ENCODE measurements at places on chromosomes 2 and 18.

DNA sequence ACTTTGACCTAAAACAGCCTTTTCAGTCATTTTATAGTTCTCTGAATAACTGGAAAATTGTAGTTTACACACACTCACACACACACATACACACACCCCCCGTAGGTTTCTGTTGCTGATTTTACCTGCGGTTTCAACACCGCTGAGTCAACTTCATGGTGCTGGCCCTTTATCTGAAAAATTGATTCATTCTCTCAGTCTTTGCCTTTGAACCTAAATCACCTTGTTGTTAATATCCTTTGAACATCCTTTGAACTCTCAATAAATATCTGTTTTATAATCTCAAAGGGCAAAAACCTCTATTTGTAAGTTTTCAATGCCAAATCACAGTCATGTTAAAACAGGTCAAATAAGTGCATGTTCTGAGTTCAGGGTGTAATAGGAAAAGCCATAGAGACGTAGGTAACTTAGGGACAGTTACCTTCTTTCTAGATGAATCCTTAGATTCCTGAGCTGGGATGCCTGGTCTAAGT lies 109.0 kb upstream of the BZW1 start:
- DNase-seq = no peak

- no peak for DNase-seq
Measured at GRCh38 chr18:75491361-75491760, 63.9 kb upstream of the SMIM21 start.

DNA sequence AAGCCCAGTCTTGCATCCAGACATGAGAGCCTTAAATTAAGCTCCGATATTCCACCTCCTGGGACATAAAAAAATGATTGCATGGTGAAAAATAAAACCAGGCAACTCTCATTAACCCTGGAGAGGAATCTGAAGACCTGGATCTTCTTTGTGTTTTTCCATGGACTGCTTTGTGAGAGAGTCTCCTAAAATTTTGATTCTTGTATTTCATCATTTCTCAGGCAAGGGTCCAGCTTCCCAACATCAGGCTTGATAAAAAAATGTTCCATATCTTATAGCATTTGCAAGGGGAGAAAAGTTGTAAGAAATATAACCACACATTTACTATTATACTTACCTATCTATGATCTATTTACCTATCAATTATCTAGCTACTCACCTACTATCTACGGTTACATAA lies 327.5 kb upstream of the SPHKAP start:
- no peak for DNase-seq

DNA sequence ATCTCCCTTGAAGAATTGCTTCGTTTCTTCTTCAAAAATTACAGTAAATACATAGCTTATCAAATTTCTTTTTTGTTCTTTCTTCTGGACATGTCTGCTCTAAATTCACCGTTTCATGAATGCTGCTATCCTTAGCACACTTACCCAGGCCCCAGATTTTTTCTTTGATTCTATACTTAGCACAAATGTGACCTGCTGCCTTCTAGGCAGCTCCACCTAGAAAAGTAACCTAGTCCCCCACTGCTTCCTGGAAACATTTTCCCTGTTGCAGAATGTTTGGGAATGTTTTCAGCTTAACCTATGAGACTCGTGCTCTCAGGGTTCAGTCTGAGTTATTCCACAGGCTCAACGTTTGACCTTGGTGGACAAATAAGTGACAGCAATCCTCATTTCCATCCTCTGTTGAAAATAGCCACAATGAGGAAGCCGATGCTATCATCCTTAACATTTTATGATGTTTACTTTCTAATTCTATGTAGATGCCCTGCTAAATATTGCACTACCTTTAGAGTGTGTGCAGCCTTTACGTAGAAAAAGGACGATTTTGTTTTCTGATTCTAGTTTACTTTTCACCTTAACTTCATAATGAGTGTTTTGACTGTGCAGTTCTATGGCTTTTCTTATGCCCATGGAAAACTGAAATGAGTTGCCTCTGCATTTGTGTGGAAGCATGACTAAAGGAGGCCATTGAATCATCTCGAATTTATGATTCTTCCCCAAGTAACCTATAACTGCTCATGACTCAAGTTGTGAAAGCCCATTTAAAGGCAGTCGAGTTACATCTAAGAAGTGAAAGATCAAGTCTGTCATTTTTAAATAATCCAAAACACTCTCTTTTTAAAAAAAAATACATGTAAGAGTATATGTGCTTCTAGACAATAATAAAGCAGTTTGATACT lies 47.7 kb downstream of the TMEM182 start:
- DNase-seq = no peak

DNA sequence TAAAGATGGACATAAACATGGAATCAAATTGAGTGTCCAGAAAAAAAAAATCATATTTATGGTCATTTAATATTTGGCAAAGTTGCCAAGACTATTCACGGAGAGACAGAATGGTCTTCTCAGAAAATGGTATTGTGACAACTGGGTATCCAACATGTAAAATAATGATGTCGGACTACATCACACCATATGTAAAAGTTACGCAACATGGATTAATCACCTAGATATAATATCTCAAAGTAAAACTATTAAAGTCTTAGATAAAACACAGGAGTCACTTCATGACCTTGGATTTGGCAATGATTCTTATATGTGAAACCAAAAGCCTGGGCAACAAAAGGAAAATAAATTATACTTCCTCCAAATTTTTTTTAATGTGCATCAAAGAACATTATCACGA lies 1591.7 kb upstream of the DDX18 start:
- no peak for DNase-seq

DNA sequence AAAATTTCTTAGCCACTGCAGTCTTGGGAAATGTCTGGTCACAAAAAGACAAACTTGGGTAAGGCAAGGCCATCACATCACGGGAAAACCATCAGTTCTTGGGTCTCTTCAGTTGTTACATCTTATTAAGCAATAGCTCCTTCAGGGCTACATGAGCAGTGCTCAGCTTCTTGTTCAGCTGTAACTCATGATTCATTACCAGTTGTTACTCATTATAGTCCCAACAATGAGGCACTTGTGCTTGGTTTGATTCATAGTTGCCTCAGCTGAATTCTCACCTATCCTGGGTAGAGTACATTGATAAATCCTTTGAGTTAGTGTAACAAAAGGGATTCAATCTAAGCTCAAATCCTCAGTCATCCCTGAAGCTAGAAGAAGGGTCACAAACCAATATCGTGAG lies 102.4 kb upstream of the DCC start:
- no peak for DNase-seq

GRCh38 chr18:49639643-49640391 lies 78.0 kb downstream of the LIPG start:
- no peak for DNase-seq

- no peak for DNase-seq
Measured at GRCh38 chr18:5425721-5426120, 118.1 kb downstream of the EPB41L3 start.

- DNase-seq = no peak
Measured at GRCh38 chr2:174859563-174860169, 95.4 kb upstream of the CHRNA1 start.

DNA sequence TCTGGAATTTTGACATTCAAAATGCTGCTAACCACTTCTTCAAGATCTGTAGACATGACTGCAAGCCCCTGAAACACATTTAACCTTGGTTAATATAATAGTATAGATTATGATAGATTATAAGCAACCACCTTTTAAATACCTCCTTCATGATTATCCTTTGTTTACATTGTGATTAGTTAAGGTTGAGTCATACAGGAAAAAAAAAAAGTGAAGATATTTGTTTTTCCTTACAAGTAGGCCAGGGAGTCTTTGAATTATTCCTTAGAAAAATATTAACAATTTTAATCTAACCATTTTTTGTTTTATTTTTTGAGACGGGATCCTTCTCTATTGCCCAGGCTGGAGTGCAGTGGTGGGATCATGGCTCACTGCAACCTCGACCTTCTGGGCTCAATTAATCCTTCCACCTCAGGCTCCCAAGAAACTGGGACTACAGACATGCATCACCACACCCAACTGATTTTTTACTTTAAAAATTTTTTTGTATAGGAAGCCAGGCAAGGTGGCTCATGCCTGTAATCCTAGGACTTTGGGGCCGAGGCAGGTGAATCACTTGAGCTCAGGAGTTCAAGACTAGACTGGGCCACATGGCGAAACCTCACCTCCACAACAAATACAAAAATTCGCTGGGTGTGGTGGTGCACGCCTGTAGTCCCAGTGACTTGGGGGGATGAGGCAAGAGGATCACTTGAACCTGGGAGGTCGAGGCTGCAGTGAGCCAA lies 99.4 kb downstream of the SLC39A10 start:
- DNase-seq = no peak

DNA sequence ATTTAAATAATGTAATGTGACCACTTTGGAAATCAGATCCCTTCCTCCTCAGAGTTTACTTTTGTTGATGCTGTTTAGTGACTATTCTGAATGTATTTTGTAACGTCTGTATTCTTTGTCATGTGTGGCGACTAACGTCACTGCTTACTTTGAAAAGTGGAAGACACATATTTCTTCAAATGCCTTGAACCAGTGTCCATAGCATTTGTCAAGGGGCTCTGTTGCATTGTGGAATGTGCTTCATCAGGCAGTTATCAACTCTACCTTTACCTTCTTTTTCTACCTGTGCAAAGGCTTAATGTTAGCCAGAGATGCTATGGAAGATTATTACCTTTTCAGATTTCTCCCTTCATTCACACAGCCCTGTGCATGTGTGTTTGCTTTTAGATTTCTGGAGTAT lies 162.4 kb downstream of the ZNF407 start:
- no peak for DNase-seq

DNA sequence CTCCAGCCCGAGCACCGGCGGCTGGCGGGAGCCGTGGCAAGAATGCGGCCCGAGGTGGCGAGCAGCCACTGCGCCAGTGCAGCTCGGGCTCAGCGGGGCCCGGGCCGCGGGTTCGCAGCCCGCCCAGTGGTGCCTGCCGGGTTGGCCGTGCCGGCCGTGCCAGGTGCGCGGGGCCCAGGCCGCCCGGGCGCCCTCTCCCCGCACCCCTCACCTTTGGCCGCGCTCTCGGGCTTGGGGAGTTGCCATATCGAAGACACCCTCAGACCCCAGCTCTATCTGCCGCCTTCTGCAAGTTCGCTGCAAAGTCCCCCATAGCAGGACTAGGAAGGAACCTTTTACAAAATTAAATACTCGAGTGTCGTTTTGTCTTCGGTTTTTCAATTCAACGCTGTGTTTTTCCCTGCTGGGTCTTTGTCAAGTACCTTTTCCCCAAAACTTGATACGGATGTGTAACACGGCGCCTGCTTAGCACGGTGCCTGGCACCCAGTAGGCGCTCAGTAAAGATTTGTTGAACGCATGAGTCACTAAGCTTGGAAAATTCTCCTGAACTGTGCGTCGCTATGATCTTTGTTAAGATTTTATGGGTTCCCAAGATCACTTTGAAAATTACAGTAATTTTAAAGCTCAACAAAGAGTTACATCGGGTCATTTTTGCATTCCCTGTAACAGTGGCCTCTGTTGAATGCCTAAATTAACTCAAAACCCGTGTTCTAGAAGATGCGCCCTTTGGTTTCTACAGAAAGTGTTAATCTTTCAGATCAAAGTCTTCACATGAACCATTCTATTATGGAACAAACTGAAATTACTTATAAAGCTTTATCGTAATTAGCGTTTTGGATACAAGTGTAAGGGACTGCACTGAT lies 750 bp downstream of the STRADB start:
- DNase-seq = no peak

DNA sequence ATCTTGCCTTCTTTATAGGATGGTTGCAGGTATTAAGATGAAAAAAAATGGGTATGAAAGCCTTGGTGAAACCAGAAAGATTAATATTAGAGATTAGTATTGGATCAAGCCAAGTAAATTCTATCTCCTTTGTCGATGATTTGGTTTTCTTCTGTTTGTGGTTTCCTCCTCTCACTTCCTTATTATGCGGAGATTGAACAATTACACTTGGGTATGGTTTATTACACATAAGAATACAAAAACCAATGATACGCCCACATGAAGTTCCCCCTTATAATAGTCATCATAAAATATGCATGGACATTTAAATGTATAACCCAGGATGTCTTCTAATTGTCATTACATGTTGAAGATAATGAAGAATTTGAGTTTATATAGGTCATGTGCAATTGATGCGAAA lies 4.9 kb downstream of the LTBP1 start:
- DNase-seq = no peak

DNA sequence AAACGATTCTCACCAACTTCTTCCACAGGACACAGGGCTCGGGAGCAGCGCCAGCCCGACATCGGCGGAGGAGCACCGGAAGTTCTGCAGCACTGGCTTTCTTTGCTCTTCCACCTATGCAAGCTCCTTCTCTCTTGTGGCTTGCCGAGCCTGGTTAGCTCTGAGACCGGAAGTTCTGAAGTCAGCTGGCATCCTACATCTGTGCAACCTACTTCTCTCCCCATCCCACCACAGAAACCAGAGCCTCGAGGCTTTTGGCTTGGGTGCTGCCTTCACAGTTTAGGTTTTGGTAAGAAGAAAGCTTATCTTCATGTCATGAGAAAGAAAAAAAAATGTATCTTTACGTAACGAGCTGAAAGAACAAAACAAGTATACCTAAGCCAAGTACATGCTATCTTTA lies 111.7 kb downstream of the ANKRD44 start:
- DNase-seq = no peak

GRCh38 chr2:17106418-17106817 lies 411.8 kb downstream of the RAD51AP2 start:
- DNase-seq = no peak

GRCh38 chr18:78247615-78248289 lies 731.9 kb upstream of the SALL3 start:
- no peak for DNase-seq

DNA sequence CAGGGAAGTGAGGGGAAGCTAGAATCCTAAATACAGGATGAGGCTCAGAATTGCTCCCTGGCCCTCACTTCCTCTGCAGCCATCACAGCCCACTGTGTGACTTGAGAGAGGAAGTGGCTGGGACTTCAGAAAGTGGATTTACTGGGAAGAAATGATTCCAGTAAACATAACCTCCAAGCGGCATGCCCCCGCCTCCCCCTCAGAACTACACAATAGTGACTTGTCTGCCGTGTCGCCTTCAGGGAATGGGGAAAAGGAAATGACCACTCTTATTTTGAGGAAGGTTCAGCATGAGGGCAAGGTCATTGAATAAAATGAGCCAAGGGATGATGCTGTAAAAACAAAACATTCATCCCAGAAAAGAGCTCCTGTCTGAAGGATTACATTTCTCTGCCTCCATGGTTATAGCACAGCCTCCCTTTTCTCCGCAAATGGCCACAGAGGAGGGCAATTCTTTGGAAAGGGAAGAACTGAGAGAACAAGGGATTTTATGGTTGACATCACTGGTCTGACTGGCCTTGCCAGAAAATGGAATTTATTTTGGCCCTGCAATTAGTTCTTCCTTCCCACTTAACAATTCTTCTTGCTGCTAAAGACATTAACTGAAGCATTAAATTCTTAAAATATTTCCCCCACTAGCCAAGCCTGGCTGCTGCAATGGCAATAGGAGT lies 78.9 kb upstream of the DAPL1 start:
- peak; percentile 31 for DNase-seq

All from neural crest cell (in vitro differentiated cells).